ENCODE measurements at places on chromosomes 1 and 21. TPM values are rescaled to one million over a fixed set of nuclear protein-coding genes. Genes with fewer than 3 reads are reported as not detected.

The CACNA1S gene
- total RNA-seq = not detected

The BATF3 gene
- total RNA-seq = 0.81 TPM

The C1orf116 gene
- not detected for total RNA-seq

The CD1C gene
- total RNA-seq = not detected

The ADAM30 gene
- not detected for total RNA-seq

Data from endothelial cell of coronary artery (primary cell).